ENCODE measurements at places on chromosomes 1 and 21.

GRCh38 chr1:226086776-226087175, 24.3 kb downstream of the H3-3A start:
- DNase-seq, result no peak

DNA sequence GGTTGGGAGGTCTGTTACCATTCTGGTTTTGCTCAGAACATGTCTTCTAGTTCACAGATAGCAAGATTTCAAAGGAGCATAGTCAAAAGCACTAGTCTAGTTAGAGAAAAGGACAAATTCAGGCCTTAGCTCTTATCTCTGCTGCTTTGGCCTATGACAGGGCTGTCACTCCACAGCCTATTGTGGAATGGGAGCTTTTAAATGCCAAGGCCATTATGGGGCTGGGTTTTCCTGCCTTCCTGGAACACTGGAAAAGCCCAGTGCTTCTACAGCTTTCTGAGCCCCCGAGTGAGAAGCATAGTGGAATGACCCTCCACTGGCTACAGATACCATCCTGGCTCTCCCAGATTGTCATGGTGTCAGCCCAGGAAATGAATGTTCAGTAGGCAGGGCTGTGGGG, 9.3 kb downstream of the MTFR1L start:
- no peak for DNase-seq

GRCh38 chr1:33876970-33877650, 13.2 kb downstream of the HMGB4 start:
- no peak for DNase-seq

DNA sequence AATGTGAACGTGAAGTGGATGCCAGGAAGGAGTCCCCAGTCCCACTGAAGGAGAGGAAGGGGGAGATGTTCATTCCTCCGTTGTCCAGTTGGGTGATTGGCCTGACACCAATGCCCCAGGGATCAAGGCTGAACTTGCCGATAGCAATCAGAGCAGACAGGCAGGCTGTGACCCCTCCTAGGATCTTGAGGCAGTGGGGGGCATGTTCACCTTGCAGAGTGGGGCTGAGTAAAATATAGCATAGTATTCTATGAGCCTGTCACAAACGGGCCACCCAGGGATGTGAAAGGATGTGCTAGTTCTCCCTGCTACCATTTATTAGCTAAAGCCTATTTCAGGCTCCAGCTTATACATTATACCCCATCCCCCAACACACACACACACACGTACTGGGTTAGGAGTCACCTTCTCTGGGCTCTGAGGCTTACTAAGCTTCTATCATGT, 80.7 kb upstream of the CD34 start:
- no peak for DNase-seq

- DNase-seq, result no peak
These were observed 52.7 kb downstream of the POFUT2 start for GRCh38 chr21:45234965-45235364.

- DNase-seq, result no peak
These were observed 253.8 kb downstream of the KAZN start for GRCh38 chr1:14852291-14852690.

DNA sequence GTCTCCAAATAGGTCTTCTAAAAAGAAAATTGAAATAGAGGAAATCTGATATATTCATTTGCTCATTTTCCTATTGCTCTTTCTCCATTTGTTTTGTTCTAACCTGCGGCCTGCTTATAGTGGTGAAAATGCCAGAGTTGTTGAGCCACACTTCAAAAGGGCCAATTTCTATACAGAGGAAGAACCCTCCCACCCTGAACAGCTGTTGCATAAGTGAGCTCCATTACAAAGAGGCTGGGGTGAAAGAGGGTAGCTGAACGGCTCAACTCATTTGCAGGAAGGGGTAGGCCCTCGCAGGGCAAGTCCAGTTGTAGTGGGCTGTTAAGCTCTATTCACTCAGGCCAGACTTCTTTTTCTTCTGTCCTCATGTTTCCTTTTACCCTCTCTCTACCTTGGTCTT, 8.8 kb downstream of the ADCY10 start:
- DNase-seq, result no peak

DNA sequence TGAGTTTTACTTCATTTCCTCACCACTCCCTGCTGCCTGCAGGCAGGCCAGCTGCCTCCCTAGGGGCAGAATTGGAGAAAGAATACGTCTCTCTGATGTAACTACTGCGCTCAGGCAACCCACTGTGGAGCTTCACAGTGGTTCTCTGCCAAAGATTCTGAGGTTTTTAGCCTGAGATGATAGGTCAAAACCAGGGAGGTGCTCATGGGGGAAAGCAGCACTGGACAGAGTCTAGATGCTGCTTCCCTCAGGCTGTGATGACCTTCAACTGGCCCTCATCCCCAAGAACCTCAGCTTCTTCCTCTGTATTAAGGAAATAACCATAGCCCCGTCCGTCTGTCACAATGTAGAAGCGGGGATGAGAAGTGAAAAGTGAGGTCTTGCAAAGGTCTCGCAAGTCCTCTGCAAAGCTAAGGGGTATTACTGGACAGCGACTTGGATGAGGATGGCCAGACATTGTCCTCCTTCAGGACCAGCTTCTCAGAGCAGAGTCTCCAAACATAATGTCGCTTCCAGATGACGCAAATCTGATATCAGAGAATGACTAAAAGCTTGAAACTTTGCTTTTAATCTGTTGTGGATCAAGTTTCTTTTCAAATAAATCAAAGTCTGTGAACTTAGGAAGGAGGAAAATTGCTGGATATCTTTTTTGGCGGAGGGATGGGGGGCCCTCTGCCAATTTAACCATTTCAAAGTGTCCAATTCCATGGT, 65.9 kb upstream of the ATP5PO start:
- no peak for DNase-seq

Data from activated T-cell treated with anti-CD3 and anti-CD28 coated beads, Interleukin-2, amount 50 U/mL, for 72 hours (primary cell).